ENCODE measurements at places on chromosomes 13 and 19.

GRCh38 chr13:60431108-60431700 is 34.2 kb downstream of the TDRD3 start:
- no peak for DNase-seq

GRCh38 chr19:6065685-6066374 is 44.5 kb downstream of the RFX2 start:
- no peak for DNase-seq

GRCh38 chr19:3201072-3201700 is 15.5 kb downstream of the NCLN start:
- DNase-seq: no peak

- peak; percentile 17 for DNase-seq
Observed at GRCh38 chr19:37227996-37228395, 10.0 kb downstream of the ZNF383 start.

GRCh38 chr13:34776390-34776981 is 165.6 kb upstream of the NBEA start:
- no peak for DNase-seq

- DNase-seq: no peak
Observed at GRCh38 chr13:60146471-60146870, 17.3 kb downstream of the DIAPH3 start.

GRCh38 chr19:56103027-56103614 is 18.0 kb downstream of the ZNF787 start:
- DNase-seq: no peak

DNA sequence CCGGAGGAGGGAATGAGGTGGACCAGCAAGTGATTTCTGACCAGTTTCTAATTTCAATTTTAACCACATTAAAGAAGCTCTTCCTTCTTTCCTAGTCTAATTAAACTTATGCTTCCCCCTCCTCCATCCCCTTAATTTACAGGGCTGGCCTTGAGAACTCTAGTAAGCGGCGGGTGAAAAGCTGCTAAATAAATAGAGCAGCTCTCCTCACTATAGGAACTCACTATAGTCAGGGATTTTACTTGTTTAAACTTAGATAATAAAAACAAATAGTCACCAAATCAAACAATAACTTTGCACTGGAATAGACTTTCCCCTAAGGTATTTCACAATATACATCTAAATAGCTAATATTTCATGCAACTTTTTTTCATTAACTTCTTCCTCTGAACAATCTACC is 1838.2 kb upstream of the PRR20A start:
- DNase-seq: no peak

DNA sequence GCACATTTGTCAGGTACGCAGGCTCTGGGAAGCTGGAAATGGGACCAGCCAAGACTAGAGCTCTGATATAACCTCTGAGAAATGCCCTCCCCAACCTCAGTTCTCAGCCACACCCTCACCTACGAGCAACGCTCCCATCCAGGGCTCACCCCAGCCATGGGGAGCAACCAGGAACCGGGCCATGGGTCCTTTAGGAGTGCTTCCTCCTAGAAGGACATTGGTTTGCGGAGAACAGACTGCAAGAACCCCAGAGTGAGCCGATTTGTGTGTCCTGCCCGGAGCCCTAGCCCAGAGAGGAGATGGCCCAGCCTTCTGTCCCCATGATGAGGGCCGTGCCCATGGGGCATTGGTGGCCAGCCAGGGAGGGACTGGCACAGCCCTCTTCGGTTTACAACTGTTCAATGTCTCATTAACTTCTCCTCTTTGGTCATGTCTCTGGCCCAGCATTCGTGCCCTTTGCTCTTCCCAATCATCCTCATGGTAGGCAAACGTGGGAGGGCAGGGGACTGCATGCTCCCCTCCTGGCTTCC is 32.9 kb upstream of the IGSF23 start:
- DNase-seq: no peak

- no peak for DNase-seq
Observed at GRCh38 chr19:1125601-1126467, 22.0 kb downstream of the GPX4 start.

- DNase-seq: no peak
Observed at GRCh38 chr19:1302533-1303239, 17.0 kb downstream of the EFNA2 start.

GRCh38 chr19:524062-524674 is 7.4 kb upstream of the CDC34 start:
- no peak for DNase-seq

DNA sequence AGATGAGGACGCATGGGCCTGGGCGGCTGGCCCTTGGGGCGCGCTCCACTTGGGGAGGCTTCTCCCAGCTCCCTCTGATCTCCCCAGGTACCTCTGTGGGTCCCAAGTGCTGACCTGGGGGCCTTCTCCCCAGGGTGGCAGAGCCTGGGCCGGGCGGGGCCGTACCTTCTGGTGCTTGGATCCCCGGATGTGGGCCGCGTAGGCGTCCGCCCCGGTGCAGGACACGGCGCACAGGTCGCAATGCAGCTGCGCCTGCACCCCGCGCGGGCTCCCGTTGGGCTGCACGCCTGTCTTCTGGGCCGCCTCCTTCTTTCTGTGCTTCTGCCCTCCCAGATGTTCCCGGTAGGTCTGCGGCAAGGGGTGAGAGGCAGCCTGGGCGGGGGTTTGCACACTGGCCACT is 41.1 kb upstream of the MATK start:
- no peak for DNase-seq

DNA sequence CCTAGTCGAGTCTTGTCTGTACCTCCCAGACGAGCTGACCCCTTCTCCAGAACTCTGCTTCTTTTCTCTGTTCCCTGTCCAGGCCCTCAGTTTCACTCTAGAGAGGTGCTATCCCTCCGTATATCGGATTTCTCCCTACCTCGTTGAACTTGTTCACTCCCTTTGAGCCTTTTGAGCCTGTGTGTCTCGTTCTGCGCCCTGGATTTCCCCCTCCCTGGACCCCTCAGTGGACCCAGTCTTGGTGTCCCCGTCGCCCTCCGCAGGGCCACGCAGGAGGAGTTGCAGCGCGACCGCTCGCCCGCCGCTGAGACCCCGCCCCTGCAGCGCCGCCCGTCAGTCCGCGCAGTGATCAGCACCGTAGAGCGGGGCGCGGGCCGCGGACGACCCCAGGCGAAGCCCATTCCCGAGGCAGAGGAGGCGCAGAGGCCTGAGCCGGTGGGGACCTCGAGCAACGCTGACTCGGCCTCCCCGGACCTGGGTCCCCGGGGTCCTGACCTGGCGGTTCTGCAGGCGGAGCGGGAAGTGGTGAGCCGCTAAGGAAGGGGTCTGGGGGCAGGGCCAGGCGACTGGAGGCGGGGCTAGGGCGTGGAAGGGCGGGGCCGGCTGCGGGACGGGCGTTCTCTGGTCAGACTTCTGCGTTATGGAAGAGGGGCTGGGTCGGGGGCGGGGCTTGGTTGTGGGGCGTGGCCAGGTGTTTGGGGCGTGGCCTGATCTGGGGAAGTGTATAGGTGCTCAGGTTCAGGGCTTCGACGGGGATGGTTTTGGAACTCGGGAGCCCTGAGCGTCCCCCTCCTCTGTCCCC is 5.5 kb downstream of the EPS8L1 start:
- DNase-seq: peak; percentile 78

GRCh38 chr19:48283908-48284307 is 14.0 kb downstream of the ZNF114 start:
- DNase-seq: no peak

DNA sequence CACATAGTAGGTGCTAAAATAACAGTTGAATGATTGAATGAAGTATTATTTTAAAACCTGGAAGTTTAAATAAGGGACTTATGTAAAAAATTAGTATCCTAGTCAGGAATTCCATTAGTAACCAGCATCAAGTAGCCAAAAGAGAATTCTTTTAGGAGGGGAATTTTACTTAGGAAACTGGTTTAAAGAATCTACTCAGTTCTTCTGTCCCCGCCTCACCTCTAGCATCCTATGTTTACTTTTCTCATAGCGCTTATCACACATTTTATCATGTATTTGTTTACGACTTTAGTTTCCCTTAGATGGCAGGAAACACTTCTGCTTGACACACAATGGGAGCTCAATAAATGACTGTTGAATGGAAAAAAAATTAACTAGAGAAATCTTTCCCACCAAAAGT is 229.0 kb downstream of the KLF5 start:
- no peak for DNase-seq

DNA sequence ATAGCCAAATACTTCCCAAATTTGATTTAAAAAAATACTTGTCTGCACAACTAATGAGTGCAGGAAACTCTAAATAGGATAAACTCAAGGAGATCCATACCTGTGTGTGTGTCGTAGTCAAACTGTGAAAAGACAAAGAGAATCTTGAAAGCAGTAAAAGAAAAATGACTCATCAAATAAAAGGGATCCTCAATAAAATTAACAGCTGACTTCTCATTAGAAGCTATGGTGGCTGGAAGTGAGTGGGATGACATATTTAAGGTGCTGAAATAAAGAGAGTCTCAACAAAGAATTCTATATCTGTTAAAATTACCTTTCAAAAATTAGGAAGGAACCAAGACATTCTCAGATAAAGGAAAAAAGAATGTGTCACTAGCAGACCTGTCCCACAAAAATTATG is 13.7 kb downstream of the RNASEH2B start:
- DNase-seq: no peak

DNA sequence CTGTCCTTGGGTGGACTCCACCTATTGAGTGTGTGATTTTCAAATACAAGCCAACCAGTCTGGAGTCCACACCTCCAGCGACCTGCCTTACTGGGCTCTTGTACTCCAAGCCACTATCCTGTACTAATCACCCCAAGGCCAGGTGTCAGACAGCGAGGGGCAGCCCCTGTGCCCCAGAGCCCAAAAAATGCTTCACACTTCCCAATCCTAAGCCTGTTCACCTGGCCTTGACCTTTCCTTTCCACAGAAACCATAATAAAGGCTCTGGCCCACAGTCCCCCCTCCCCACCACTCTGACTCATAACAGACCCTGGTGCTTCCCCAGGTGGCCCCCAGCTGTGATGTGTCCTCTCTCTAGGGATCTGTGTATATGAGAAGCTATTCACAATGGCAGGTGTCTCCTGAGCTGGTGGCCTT is 3.9 kb downstream of the CD209 start:
- DNase-seq: no peak

DNA sequence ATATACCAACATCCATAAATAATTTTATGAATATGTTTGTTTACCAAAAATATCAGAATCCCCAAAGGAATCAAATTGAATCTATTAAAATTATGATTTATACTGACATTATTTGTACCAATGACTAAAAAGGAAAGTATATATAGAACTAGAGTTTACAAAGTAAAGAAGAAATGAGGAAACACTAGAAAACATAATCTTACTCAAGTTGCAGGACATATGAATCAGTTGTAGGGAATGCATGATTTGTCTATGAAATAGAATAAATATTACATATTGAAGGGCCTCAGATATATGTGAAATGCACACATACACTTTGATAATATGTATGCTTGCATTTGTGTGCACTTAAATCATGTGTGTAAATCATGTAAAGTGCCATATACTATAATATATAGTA is 1466.4 kb downstream of the EFNB2 start:
- no peak for DNase-seq

DNA sequence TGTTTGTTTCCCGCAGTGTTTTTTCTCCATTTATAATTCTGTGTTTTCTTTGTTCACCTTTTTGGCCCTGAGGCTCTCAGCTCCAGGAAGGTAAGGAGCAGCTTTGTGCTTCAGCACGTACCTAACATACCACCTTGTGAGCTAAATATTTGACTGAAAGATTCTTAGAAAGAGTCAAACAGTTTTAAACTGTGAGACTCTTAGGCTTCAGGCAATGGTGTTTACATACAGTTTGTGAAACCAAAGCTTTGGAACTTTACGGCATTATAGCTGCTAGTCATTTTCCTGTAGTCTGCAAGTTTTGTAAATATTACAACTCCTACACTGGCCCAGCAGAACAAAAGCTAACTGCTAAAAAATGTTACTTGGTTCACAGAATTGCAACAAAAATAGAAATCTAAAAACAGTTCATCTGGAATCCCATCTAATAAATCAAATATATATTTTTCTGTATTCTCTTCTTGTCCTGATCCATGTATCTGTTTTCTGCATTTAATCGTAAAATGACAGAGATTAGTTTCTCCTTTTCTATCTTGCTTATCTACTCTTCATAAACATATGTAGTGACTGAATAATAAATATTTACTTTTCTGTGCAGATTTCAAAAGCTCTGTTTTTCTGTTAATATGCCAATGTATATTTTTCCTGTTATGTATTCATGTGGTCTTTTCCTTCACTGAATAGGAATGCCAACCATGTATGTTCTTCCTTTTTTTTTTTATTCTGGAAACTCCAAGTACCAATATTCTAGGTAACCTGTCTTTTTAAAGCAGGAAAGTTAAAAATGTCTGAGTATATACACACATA is 38.8 kb upstream of the GPI start:
- DNase-seq: no peak

GRCh38 chr19:41804336-41804735 is 7.9 kb downstream of the CEACAM3 start:
- DNase-seq: no peak

DNA sequence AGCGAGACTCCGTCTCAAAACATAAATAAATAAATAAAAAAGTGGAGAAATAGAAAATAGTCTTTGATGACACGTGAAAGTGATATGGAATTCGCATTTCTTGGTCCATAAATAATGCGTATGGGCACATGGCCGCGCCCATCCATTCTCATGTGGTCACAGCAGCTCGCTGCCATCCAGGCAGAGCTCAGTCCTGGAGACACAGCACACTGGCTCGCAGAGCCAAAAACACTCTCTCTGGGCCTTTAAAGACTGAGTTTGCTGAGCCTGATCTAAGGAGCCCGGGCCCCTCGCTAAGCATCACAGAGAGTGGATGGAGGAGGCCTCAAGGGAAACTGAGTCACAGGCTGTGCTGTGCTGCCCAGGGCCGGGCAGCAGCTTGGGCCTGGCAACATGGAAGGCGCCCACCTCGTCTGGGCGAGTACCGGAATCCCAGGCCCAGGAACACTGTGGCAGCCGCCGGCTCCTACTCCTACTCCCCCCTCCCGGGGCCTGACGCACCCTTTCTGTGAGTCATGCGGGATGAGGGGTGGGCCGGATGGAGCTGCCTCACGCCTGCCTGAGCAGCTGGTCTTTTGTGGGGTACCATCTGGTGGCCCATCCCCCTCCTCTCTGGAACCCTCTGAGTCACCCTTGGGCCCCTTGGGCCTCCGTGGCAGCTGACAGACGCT is 28.9 kb upstream of the CACTIN start:
- no peak for DNase-seq

DNA sequence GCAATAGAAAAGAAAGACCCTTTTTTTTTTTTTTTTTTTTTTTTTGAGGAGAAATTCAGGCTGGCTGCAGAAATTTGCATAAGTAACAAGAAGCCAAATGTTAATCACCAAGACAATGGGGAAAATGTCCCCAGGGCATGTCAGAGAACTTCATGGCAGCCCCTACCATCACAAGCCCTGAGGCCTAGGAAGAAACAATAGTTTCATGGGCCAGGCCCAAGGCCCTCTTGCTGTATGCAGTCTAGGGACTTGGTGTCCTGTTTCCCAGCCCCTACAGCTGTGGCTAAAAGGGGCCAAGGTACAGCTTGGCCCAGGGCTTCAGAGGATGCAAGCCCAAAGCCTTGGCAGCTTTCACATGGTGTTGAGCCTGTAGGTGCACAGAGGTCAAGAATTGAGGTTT is 88.4 kb upstream of the TPP2 start:
- no peak for DNase-seq
